Right cardiac atrium (tissue), 5 donors: ENCODE measurements at places on chromosomes 3 and 15.

- DNase-seq, result no peak
Observed at GRCh38 chr15:90924375-90924774, 8.0 kb downstream of the HDDC3 start.

DNA sequence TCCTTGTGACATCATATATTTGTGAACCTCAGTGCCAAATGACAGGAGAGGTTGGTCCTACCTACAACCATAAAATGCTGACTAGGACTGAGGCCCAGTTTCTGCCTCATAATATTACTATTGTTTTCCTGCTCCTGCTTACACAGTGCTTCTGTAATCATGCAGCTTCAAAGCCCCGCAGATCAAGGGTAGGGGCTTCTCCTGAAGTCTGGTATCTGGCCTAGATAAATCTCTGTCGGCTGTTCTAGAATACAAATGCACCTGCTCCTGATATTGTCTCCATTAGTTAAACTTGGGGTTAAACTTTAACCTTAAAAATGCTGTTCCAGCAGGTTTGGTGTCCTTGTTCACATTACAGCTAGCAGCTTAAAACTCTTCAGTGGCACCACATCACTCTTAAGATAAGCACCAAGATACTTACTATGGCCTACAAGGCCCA is 552.4 kb downstream of the TUSC7 start:
- DNase-seq, result no peak

- DNase-seq, result no peak
Observed at GRCh38 chr3:31848911-31849310, 132.2 kb downstream of the OSBPL10 start.

- DNase-seq, result no peak
Observed at GRCh38 chr3:160945336-160945735, 159.8 kb downstream of the B3GALNT1 start.

DNA sequence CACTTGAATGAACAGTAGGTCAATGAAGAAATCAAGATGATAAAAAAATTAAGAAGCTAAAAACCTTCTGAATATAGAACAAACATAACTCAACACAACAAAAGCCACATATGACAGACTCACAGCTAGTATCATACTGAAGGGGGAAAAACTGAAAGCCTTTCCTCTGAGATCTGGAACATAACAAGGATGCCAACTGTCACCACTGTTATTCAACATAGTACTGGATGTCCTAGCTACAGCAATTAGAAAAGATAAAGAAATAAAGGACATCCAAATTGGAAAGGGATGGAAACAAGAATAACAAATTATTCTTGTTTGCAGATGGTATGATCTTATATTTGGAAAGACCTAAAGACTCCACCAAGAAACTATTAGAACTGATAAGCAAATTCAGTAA is 60.8 kb downstream of the ILDR1 start:
- DNase-seq, result no peak

- no peak for DNase-seq
Observed at GRCh38 chr15:82081914-82082762, 36.3 kb upstream of the MEX3B start.

GRCh38 chr3:34929036-34929435 is 710.3 kb upstream of the ARPP21 start:
- DNase-seq, result no peak

DNA sequence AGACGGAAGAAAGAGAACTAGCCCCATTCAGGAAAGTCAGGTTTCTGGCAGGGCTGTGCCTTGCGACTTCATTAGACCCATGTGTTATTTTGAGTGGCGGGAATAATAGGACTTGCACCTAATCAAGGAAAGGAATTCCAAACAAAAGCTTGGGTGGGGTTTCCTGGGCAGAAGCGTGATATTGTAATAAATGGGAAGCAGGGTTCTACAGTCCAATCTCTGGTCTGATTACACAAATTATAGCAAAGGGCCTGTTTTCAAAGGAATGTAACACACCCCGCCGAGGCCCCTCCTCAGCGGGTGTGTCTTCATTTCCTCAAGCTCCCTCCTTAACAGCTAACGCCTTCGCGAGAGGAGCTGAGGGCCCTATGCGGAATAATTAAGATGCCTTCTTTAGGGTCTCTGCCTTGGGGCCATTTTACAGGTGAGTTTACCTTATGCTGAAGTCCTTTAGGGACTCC is 396.0 kb upstream of the C2CD4B start:
- peak; percentile 77 for DNase-seq

DNA sequence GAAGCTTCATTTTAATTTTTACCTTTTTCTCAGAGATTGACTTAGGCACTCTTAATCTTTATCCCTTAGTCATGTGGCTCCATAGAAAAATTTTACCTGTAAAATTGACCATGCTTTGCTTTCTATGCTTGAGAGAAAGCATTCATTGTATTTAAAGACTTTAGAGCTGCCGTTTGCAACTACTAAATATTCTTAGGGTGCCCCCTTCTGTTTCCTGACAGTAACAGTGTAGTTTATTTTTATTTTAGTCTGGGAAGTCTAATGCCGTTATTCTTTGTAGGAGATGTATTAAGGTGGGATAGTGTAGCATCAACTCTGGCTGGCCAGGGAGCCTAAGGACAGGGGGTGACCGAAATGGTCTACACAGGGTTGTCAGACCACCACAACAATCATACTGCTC is 84.5 kb upstream of the SYNPR start:
- no peak for DNase-seq

GRCh38 chr3:138549179-138549977 is 44.7 kb downstream of the CEP70 start:
- no peak for DNase-seq

GRCh38 chr3:195774917-195775316 is 36.8 kb downstream of the MUC4 start:
- DNase-seq, result peak; percentile 78

DNA sequence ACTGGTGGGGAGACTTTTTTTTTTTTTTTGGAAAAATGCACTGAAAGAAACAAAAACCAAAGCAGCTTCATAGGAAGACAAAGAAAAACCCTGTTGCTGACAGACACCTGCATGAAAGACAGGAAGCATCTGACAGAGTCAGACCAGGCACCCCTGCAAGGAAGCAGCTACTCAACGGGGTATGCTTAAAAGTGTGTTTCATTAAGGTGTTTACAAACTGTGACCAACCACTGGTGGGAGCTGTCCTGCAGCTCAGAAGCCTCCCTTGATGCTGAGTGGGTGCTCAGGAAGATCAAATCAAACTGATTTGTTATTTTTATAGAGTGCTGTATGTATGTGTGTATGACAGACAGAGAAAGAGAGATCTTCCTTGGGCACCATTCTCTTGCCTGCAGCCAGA is 34.7 kb upstream of the AGBL1 start:
- DNase-seq, result no peak

- DNase-seq, result no peak
Observed at GRCh38 chr3:55662683-55663082, 175.6 kb upstream of the WNT5A start.

DNA sequence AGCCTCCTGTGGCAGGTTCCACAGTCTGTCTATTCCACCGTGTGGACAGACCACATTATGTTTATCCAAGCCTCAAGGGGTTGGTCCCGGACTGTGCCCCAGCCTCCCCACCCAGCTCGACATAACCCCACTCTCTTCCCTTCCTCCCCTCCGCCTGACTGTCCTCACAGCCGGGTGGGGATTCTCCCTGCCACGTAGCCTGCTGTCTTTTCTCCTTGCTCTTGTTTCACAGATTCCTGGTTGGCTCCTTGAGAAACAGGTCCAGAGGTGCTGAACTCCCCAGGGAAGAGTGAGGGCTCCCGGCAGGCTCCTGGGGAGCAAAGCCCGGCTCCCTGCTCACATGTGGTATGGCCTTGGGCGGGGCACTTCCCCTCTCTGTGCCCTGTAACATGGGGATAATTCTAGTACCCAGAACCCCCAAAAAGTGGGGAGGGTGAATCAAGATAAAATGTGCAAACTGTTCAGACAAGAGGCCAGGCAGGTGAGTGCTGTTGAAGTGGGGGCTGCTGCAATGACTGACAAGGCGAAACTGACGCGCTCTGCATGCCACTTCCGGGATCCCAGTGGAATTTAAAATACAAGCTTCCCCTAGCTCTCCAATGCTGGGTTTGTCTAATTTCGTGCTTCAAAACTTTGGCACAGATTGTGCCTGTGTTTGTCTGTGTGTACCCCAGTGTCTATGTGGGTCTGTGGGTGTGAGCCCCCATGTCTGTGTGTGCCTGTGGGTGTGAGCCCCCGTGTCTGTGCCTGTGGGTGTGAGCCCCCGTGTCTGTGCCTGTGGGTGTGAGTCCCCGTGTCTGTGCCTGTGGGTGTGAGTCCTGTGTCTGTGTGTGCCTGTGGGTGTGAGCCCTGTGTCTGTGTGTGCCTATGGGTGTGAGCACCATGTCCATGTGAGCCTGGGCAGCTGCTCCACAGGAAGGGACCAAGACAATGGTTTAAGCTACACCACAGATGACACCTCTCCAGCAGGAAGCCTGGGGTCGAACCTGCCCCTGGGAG is 160.6 kb upstream of the IQSEC1 start:
- DNase-seq, result no peak

- DNase-seq, result no peak
Observed at GRCh38 chr3:33058765-33059164, 38.2 kb downstream of the GLB1 start.

DNA sequence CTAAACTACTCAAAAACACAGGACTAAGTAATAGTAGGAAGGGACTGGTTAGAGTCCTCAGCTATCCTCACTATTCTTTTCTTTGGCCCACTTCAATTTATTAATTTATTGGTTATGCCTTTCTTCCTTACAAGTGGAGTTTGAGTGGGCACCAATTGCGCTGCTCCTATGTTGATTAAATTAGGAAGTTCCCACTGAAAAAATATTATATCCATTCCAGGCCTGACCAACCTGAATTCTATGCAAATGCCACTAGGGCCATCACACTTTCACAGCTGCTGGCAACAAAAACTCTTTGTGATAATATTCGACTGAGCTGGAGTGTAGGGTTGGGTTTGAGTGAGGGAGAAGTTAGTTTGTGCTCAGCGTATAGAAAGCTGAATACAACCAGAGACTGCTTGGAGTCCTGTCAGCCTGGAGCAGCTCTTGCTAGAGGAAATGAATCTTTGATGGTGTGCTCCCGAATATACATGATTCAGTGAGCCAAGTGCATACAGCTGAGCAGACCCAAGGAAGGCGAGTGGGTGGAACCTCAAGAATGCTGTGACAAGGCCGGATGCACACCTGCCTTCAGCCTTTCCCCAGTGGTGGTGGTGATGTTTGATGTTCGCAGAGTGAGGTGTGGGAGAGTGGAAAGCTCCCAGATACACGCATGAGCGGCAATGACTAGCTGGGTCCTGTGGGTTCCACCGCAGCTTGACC is 1.5 kb downstream of the ARHGEF3 start:
- DNase-seq, result peak; percentile 37

DNA sequence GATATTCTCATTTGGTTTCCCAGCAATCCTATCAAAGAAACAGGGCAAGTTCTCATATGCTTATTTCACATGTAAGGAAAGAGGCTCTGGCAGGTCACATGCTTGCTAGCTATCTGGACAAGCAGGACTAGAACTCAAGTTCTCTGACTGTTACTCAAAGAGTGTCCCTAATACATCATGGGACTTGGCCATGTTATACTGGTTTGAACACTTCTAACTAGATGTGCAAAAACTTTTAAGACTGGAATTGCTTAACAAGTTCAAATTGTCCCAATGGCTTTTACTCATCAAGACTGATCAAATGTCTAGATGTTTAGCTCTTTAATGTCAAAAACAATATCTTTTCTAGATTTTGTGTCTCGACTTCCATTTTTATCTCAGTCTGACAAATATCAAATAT is 6.8 kb downstream of the GATM start:
- no peak for DNase-seq

DNA sequence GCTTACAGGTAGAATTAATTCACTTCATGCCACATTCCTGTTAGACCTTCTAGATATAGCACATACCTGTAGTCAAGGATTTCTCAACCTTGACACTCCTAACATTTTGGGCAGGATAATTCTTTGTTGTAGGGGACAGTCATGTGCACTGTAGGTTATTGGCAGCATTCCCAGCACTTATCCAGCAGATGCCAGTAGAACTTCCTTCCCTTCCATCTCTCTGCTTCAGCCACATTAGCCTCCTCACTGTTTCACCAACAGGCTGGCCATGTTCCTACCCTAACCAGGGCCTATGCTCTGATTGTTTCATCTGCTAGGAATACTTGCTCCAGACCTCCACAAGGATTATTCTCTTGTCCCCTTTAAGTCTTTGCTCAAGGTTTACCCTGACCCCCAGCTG is 68.0 kb upstream of the STAC start:
- no peak for DNase-seq

- no peak for DNase-seq
Observed at GRCh38 chr3:105959851-105960250, 91.0 kb upstream of the CBLB start.

DNA sequence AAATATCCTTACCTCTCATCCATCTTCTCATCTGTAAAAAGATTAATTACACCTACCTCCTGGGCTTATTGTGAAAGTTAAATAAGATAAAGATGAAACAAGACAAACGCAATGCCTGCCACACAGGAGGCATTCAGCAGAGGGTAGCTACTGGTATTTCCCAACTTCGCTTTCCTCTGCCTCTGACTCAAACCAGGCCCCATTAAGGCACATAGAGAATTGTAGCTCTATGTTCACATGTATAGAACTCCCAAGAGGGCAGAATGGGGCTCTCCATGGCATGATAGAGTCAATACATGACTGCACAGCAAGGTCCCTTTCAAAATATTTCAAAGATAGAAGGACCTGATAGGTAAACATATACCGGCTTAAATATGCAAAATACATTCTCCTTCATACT is 1.4 kb downstream of the LYSMD2 start:
- DNase-seq, result no peak

DNA sequence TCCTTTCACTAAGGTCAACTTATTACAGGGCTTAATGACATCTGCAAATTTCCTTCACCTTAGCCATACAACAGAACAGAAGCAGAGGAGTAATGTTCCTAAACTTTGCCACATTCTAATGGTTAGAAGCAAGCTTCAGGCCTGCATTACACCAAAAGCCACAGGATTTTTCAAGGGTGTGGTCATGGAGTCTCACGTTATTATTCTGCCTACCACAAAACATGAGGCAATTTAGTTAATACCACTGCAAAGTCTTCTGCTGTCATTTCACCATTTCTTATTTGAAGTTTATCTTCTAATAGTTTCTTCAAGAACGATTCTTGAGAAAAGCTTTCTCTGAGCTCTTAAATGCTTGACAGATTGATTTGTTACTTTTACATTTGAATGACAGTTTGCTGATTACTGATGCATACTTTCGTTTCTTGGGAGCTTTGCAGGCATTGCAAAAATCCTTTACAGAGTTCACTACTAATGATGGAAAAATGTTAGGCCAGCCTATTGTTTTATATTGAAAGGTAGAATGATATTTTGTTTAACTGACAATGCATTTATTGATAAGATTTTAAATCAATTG is 1257.1 kb downstream of the NSUN3 start:
- DNase-seq, result no peak
